ENCODE measurements at places on chromosomes 2 and 18.

- DNase-seq = no peak
Observed at GRCh38 chr2:3442185-3442584, 62.7 kb downstream of the TRAPPC12 start.

GRCh38 chr2:232484628-232485347, 2.8 kb downstream of the ECEL1 start:
- no peak for DNase-seq

DNA sequence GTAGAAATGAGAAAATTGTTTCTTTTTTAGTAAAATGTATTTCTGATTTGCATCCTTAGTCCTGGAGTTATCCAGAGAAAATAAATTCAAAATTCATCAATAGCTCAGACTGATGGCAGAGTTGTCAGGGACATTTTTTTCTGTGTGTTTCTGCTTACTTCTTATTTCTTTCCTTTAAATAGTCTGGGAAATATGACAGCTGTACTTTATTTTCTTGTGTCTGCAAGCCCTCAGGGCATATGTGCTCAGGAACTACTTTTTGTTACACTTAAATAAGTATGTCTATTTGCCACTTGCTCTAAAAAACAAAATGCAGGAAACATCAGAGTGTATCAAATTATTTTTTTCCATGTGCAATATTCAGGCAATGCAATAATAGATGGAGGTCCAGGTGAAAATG, 126.8 kb upstream of the UNC80 start:
- no peak for DNase-seq

DNA sequence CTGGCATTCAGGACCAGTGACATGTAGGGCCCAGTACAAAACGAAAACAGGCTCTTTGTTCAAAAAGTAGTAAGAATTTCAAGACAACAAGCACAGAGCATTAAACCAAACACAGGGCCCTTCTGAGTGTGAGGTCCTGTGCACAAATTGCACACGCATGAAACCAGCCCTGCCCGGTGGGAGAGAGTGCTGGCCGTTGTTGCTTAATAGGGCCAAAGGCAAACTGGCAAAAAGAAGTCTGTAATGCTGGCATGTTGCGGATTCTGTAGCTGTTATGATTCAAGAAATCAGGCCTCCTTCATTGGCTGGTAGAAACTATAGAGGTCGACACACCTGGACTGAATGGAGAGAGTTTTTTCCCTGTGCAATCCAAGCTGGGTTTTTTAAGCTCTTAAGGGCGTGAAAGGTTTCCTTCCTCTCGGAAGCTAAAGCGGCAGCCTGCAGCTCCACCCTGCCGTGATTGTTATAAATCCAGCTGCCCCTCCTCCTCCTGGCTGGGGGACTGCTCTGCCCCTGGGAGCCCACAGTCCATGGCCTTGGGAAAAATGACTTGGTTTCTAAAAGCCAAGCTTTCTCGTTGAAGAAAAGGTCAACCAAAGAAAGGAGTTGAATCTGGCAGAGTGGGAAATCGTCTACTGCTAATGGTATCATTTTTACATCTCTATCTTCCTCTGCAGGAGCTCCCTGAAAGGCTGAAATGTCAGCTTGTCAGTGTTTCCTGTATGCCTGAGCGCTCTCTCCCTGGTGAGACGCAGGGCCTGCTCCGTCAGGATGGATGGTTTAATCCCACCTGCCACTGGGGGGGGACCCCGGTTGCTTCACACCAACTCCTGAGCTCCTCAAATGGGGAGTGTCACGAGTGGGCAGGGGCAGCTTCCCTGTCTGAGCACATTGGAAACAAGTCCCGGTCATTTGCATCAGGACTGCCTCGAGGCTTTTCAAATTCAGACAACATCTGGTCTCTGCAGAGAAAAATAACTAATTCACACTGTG, 143.6 kb downstream of the ALPK2 start:
- DNase-seq = no peak

DNA sequence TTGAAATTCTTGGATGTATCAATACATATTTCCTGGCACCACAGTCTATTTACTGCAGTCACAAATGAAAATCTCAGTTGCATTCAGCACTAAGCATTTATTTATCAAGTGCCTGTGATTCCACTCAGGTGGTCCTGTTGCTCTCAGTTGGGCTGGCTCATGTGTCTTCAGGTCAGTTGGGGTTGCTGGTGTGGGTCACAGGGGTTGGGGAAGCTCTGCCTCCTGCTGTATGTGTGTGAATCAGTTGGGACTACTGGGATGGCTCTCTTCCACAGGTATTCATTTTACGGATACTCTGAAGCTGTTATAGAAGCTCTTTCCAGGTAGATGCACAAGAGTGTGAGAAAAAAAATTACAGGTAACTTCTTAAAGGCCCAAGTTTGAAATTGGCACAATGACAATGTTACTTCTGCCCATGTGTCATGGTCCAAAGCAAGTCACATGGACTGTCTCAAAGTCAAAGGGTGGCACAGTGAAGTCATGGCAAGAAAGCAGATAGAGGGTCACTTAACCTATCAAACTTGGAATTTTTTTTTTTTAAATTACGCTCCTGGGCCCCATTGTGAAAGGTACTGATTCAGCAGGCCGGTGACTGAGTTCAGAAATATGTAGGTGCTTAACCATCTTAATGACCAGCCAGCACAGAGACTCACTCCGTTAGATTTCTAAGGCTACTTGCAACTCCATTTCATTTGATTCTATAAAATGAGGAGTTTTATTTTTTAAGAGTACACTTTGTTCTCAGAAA, 249.2 kb upstream of the GCFC2 start:
- DNase-seq = no peak

DNA sequence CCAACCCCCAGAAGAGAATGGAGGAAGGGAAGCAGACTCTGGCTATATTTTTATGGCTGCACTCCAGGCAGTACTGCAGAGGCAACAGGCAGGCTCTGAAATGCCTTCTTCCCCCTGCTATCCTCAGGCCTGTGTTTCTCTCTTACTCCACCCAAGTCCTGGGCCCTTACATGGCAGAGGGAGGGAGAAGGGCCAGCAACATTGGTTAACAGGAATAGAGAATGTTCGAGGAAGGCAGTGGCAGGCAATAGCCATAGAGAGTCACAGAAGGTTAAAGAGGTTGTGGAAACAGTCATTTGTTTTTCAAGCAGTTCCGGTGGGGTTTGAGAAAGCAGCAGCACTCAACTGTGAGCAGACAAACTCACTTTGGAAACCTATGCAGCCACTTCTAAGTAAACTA, 15.1 kb upstream of the DARS1 start:
- no peak for DNase-seq

DNA sequence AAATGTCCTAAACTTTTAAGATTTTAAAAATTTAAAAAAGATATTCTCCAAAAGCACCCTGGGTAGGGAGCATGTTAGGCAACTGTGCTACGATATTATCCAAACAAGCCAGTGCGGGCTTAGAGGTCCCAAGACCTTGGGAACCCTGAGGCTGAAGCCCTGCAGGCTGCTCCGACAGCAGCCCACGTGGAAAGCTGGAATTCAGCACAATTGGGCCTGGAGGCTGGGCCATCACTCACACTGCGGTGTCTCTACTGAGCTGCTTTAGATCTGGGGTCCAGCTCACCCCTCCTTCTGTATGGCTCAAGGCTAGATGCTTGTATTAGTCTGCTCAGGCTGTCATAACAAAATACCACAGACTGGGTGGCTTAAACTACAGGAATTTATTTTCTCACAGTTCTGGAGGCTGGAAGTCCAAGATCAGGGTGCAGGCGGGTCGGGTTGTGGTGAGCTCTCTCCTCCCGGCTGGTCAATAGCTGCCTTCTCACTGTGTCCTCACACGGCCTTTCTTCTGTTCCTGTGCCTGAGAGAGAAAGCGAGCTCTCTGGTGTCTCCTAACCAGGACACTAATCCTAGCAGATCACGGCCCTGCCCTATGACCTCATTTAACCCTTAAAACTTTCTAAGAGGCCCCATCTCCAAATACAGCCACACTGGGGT, 42.5 kb downstream of the DPYSL5 start:
- DNase-seq = no peak

- peak; percentile 16 for DNase-seq
Observed at GRCh38 chr2:157336137-157337010, 10.8 kb upstream of the ERMN start.

GRCh38 chr2:189221811-189222467, 42.4 kb upstream of the COL5A2 start:
- no peak for DNase-seq

DNA sequence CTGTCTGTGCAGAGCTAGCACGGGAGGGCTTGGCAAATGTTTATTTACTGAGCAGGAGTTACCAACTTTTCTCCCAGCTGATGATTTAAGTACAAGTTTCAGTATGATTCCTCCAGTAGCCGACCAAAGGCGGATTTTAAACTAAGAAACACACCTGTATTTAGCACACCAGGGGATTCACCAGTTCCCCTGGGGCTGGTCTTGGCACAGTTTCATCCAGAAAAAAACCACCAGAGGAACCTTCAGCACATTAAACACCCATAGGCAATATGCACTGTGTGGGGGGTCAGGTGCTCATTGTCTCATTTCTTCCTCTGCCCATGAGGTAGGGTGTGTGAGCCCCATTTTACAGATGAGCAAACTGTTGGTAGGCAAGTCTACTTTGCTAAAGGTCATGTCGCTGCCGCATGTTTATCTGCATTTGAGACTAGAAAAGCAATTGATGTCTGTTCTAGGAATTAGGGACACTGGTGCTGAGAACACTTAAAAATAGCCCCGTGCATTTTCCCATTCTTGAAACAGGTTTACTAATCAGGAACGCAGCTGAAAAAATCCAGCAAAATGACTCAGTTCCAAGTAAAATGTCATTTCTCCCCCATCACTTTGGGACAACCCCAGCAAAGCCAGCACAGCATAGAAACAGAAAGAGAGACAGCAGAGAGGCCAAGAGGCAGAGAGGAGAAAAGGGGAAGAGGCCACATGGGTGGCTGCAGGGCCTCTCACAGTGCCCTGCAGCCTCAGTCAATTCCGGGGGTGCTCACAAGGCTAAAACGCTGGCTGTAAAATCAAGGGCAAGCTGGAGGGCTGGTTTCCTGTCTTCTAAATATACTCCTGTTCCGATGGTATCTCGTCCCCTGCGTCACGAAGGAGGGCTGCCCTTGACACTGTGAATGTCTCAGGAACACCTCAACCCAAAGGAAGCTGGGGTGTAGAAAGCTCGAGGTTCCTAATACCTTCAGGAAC, 166.8 kb upstream of the ID2 start:
- DNase-seq = peak; percentile 67

GRCh38 chr2:105584435-105585010, 160.2 kb upstream of the NCK2 start:
- DNase-seq = no peak

GRCh38 chr2:118013221-118013723, 598 bp downstream of the CCDC93 start:
- peak; percentile 49 for DNase-seq

DNA sequence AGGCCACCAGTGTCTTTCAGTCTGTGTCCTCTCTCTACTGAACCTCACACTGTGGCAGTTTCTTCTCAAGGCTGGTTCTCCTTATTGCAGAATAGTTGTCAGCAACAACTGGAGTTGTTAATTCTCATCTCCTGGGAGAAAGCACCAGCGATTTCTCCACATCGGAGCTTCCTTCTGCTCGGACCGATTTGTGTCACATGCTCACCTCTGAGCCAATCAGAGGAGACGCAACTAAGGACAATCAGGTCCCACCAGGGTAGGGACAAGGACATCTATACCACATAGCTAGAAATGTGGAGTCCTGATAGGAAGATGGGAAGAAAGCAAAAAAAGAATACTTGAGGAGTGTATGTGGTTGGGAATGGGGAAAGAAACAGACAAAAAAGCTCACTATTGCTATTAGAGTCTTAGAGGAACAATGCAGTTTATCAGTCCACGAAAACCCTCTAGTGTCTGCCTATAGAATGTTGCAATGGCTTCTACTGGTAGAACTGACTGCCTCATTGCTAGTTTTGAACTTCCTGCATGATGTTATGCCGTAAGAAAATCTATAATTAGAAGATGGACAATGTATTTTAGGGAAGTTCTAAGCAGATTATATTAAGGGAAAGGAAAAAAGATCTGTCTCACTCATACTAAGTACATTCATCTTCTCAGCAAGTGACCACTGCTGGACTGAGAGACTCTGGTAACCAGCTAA, 169.7 kb downstream of the CDCA7 start:
- DNase-seq = peak; percentile 59

GRCh38 chr2:214740867-214741395, 68.6 kb downstream of the BARD1 start:
- DNase-seq = no peak

DNA sequence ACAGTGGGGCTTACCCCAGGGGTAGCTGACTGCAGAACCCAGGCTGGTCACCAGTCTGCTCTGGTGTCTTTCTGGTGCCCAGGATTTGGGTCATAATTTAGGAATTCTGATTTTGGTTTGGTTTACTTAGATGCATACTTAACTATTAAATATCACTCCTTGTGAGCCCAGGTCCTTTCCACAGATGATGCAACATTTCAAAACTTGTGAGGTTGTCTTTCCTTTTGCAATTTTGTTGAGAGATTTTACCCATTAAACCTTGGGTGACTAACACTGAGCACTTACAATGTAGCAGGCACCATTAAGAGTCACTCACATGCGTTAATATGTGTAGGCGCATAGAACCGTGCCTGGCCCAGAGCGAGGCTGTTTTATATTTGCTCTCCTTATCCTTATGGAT, 61.8 kb upstream of the RPL31 start:
- DNase-seq = no peak

DNA sequence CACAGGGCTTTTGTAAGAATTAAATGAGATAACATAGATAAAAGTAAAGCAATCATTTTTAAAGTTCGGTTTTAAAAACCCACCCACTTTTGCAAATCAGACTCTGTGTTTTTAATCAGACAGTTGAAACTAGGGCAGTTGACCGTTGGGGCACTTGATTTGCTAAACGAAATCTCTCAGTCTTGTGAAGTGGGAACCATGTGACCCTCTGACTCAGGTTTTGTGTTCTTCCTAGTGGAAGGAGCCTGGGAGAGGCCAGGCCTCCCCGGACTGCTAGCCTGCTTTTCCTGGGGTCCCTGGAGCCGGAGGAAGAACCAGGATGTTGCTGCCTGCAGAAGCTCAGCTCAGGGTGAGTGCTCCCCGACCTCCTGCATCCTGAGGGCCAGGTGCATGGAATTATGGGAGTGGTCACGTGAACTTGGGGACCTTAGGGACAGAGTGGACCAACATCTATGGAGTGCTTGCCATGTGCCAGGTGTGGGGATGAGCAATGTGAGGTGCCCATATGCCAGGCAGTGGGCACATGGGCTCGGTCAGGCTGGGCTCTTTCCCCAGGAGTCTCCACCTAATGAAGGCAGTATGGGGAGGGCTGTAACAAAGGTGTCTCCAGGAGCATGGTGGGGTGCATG, 3.9 kb downstream of the C2orf72 start:
- no peak for DNase-seq

DNA sequence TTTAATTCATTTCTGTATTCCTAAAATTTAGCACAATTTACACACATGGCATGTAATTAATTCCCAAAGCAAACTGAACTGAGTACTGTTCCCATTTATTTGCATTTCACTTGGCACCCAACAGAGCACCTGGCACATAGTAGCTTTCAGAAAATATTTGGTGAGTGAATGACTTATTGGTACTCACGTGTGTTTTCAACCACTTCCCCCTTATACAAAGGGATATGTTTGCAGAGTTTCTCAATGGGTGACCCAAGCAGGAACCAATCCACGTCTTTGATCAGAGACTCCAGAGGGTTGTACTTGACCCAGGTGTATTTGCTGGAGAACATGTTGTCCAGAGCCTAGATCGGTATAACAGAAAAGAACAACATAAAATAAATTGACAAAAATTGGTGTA, 6.6 kb downstream of the GKN2 start:
- no peak for DNase-seq

- DNase-seq = no peak
Observed at GRCh38 chr2:189885368-189885767, 101.1 kb downstream of the PMS1 start.

GRCh38 chr2:110931648-110932047, 189.1 kb upstream of the BCL2L11 start:
- no peak for DNase-seq

Measured in CD14-positive monocyte (primary cell).